ENCODE measurements at places on chromosomes 5 and 9.

DNA sequence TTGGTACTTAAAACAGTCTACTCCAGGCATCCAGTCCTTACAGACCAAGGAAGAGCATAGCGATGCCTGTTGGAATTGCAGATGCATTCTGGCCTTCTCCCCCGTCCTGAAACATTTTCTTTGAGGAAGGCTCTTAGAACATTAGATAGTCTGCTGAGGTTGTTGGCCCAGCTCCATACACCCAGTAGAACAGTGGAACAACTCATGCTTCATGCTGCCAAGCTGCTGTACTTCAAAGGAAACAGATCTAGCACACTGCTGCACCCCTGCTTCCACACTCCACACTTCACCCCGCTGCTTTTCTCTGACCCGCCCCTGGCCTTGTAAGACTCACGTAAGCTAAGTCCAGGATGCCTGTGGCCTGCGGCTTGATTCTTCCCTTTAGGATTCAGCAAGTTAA, 33.4 kb upstream of the NCS1 start:
- DNase-seq: peak; percentile 60

- DNase-seq: no peak
Measured at GRCh38 chr5:32283539-32284377, 29.0 kb downstream of the MTMR12 start.

- no peak for DNase-seq
Measured at GRCh38 chr9:9846557-9846956, 766.2 kb downstream of the PTPRD start.

DNA sequence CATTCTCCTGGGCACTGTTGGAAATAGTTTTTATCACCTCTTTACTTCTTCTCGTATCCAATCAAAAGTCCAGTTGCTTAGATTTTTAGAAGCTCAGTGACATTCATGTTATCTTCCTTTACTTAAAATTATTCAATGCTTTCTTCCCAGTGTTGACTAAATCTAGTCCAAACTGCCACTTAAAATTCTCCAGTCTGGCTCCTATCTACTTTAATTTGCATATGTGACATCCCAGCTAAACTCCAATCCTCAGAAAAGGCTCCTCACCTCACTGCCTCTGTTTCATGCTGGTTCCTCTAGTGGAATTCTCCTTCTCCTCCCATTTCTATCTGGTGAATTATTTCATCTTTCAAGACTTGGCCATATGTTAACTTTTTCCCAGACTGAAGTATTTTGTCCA, 1238.7 kb upstream of the WWC1 start:
- DNase-seq: no peak

DNA sequence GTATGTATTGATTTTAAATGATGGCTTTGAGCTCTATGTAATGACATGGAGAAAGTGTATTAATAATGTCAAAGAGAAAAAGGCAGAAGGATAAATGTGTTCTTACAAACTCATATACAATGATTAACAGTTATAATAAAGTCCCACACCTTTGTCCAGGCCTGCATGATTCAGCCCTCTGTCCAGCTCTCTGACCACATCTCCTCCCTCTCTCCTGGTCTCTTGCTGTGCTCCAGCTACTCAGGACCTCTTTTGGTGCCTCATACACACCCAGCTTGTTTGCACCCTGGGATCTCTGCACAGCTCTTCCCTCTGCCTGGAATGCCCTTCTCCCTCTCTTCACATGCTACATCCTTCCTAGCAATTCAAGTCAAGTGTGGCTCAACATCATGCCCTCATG, 37.5 kb upstream of the DMRT1 start:
- DNase-seq: no peak

DNA sequence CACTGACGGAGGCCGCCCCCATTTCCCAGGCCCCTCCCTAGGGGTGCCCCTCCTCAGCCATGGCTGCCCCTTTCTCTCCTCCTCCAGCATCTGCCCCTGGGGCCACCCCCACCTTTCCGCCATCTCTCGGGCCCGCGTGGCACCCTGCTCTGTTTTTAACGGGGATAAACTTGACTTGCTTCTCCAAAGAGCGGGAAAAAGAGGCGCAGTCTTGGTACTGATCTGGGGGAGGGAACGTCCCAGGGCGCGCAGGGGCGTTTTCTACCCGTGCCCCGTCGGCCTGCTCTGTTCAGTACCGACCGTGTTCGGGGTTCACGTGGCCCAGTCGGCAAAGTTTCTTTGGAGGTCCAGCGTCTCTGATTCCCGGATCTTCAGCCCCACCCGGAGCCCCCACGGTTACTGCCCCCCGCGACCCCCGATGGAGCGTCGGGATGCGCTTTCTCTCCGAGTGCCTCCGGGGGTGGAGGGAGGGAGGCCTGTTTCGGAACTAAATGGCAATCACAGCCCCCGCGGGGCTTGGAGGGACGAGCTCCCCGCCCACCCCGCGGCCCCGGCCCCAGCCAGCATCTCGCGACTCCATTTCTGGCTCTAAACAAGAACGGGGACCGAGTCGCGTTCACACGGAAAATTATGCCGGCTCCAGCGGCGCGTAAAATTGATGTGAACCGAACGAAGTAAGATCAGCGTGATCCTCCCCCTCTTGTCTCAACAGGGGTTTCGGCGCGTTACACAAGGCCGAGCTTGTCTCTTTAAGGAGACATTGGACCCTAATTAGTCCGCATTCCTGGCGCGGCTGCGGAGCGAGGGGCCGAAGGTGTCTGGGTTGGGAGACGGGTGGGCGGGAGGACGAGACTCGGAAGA, 1.1 kb upstream of the TLE4 start:
- DNase-seq: no peak

DNA sequence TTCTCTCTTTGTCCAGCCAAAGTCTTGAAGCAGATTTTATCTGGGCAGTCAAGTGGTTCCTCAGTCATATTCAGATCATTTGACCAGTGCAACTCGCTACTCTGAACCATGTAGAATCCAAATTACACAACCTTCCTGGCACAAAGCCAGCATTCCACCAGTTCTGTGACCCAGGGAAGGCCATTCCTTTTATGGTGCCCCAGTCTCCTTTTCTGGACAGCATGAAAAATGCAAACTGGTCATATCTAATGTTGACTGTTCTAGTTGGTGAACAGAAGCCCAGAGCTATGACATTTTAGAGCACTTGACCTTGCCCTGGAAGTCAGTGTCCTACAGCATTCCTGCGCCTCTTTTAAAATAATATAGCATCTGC, 364.6 kb downstream of the BRINP1 start:
- DNase-seq: no peak

DNA sequence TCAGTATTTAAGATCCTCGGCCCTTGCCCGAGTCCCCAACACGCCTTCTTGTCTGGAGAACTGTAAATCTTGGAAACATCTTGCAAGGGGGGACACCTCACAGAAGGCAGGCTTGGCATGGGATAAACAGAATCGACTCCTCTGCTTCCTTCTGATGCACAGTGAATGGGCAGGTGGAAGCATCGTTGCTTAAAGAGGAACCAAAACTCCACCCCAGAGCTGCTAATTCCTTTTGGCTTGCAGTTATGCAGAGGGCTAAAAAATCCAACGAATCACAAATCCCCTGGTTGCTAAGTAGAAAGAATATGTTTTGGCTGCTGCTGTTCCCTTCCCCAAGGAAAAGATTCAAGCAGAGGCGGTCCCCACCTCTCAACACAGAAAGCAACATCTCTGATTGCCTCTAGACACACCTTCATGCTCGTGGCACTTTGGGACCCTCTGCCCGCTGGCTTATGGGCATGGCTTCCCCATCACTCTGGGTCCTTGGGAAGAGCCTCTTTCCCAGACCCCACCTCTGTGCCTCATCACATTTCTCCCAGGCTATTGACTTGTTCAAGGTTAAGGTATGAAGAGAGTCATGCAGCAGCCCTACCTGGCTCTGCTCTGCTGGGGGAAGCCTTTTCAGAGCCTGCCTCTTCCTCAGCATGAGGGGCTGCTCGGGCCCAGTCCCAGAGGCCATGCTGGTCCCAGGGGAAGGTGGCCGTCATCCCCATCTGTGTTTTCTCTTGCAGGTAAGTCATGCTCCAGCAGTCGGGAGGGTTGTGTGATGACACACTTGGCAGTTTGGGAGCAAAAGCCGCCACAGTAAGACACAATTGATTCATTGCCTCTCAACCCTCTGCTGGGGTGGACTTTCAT, 137.1 kb downstream of the KCNIP1 start:
- no peak for DNase-seq
